ENCODE measurements at places on chromosomes 13 and 19.
A peak's percentile ranks its signal among the peaks of the same experiment; 100 is the strongest.

- peak; percentile 36 for DNase-seq
Observed at GRCh38 chr13:46721054-46721453, 75.9 kb downstream of the ESD start.

- DNase-seq = no peak
Observed at GRCh38 chr19:11019824-11020223, 59.0 kb downstream of the SMARCA4 start.

DNA sequence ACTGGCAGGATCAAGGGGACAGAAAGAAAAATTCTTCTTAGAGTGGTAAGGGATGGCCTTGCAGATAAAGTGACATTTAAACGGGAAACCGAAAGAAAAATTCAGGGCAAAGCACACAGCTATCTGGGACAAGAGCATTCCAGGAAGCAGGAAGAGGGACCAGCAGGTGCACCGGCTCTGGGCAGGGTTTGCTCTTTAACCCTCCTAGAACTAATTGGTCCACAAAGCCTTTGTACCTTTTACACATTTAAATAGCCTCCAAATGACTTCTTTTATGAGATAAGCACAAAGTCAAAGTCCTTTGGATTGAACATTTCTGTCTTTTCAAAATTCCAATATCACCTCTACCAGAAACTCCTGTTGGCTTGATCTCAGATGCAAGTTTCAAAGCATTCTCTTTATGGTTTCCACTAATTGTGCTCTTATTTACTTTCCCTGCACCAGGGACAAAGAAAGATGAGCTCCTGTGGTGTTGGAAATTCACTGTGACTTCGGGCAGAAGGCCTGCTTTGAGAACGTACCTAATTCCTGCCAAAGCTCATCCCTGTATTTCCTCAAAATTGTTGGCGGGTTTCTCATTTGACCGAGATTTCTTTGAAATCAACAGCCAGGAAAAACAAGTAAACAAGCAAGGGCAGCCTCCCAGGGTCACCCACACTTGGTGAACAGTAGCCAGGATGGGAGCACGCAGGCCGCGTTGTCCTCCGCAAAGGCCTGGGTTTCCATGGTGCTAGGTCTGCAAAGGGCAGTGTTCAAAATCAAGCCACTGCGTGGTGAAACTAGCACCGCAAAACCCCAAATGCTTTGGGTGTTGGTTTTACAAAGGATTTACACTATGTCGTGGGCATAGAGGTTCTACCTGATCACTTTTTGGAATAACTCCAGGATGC lies 98.6 kb downstream of the IRS2 start:
- DNase-seq = no peak

DNA sequence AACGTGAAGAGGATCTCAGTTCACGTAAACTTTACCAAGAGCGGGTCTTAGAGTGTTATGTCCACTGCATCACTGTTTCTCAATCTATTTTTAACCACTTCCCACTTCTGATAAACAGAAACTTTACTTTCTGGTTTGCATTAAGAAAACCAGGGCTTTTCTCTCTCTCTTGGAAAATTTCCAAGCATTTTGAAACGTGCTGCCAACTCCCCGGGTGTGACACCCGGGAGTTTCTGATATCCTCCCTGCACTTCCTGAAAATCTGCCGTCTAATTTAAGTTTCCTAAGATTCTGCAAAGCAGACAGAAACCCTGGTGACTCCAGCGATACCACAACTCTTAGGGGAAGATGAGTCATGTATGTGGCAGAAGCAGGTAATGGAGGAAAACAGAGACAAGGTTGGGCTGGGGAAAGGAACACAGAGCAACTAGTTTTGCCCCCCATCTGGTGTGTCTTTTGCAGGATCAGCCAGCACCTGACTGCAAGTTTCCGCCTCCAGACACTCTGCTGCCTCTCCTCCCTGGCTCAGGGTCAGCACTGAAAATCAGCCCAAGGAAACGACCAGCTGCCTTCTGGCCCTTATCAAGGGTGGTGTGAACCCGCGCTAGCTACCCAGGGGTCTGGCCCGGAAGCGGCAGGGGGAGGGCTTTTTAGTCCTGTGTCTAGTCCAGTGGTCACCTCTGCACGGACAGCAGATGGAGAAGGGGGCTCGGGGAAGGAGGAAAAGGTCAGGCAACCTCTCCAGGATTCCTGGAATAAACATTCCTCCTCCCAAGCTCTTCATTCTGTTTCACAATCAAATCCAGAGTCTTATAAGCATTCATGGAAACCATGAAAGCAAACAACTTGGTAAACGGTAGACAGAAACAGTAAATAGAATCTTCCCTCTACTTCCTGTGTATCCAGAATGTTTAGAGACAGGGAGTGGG lies 11.3 kb upstream of the FFAR2 start:
- DNase-seq = peak; percentile 26

- no peak for DNase-seq
Observed at GRCh38 chr13:101308247-101309013, 107.9 kb downstream of the NALCN start.

- DNase-seq = no peak
Observed at GRCh38 chr19:2014131-2014571, 1.4 kb downstream of the BTBD2 start.

GRCh38 chr13:57633141-57633949 lies 1.8 kb downstream of the PCDH17 start:
- no peak for DNase-seq

- no peak for DNase-seq
Observed at GRCh38 chr19:45814166-45814780, 835 bp downstream of the RSPH6A start.

GRCh38 chr19:5799247-5800241 lies 5.3 kb upstream of the NRTN start:
- DNase-seq = no peak
